H9 (cell line): ENCODE measurements at places on chromosomes 5 and 9. TPM values are rescaled to one million over a fixed set of nuclear protein-coding genes. Genes with fewer than 3 reads are reported as not detected.

GRCh38 chr5:128002425-128002824, 81.1 kb upstream of the SLC12A2 start:
- no peak for DNase-seq

DNA sequence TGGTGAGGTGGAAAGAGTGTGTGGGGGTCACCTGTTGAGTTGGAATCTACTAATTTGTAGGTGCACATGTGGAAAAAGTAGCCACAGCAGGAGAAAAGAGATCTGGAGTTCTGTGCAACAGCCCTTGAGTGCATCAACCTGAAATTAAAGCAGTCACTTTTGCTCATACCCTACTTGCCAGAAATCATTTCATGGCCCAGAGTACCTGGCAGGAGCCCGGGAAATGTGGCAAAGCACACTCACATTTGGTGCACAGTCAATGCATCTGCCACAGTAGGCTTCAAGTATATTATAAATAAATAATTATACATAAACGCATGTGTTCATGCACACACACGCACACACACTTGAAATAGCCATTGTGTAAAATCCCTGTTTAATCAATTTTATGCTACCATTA, 203.0 kb downstream of the ICE1 start:
- no peak for DNase-seq

GRCh38 chr5:160390787-160391696, 8.8 kb downstream of the FAM200C start:
- no peak for DNase-seq

- DNase-seq = no peak
Observed at GRCh38 chr5:26014206-26014605, 1024.2 kb downstream of the CDH9 start.

GRCh38 chr5:173775261-173776197, 112.6 kb upstream of the CPEB4 start:
- DNase-seq = no peak

DNA sequence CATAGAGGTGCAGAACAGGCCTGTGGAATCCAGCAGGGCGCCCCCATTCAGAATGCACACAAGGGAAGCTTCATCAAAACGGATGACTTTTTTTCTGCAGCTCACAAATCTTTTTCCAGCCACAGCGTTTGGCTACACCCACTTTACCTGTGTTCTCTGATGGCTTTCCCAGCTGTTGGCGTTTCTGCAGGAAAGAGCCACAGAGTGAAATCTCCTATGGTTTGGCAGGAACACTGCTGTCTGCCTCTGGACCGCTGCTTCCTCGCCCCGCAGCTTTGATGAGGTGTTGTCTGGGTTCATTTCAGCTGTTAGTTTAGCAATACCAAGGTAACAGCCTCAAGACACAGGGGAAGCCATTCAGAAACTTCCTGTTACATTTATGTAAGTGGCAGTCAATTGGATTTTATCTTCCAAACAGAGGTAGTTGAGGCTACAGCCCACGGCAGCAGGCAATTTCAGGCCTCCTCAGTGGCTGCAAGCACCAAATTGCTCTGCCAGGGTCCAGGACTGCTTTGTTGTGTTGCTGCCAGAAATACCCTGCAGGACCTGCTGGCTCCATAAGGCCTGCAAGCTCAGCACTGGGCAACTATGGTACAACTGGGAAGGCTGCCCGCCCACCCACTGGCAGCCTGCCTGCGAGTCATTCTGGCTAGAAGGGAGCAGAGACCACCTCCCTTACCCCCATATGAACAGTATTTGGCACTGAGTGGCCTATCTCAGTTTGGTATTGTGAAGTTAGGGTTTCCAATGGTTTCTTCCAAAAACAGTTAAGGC, 96.7 kb downstream of the MVB12B start:
- DNase-seq = no peak

DNA sequence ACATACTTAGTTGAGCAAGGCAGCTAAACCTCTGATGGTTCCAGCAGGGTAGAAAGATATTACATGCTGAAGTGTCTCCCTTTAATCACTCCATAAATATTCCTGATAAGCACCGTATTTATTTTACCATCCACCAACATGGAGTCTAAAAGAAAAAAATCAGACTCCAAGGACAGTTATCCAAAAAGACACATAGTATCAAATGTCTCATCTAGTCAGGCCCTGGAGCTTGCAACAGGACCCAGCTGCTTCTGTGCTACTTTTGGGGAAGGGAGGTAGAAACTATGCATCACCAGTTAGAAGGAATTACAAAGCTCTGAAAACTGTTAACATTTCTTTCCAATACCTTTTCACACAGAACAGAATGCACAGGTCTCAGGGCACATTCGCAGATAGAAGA, 88.1 kb downstream of the S1PR3 start:
- no peak for DNase-seq

DNA sequence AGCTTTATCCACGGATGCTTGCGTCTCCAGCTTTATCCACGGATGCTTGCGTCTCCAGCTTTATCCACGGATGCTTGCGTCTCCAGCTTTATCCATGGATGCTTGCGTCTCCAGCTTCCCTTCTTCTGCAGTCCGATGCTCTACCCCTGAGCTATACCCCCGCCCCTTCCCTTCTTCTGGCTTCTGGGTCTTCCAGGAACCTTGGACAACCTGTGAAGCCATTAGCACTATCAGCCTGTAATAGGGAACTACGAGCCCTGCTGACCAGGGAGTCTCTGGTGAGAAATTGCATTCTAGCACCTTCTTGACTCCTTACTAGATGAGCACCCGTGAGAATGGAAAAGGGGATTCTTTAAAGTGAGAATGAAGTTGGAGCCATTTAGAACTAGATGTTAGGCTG, 39.1 kb upstream of the SH3PXD2B start:
- peak; percentile 5 for DNase-seq

GRCh38 chr5:56095579-56096102, 100.9 kb upstream of the IL6ST start:
- DNase-seq = no peak

DNA sequence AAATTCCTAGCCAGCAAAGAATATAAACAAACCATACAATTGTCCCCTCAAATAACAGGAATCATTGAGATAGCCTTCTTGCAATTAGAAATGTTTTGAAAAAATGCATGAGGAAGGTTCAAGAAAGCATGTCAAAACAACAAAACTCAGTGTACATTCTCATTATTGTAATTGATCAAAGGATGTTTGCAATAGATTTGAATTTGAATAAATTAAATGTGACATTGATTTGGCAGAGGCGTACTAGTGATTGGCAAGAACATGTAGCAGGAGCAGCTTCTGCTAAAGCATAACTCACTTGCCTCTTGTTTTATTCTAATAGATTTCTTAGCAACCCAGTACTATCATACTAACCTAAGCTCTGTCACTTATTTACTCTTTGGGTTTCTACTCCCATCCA, 19.9 kb downstream of the SMIM15 start:
- DNase-seq = no peak

DNA sequence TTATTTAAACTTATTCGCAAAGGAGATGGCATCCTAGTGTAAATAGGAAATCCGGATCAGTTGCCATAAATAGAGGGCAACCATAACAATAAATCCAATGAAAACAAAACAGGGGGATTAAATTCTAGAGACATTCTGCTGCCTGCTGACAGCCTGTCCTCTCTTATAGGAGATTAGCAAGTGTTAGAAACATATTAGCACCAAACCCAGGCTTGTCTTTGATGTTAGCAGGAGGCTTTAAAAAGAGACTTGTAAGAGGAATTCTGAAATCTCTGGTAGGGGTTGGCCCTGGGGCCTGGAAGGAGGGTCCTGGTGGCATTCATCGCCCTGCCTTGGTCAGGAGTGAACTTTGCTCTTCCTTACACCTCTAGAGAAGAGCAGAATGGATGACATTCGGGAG, 21.6 kb downstream of the NDST1 start:
- no peak for DNase-seq

- no peak for DNase-seq
Observed at GRCh38 chr9:134809826-134810225, 70.8 kb upstream of the FCN2 start.

GRCh38 chr5:147693233-147693632, 89.3 kb downstream of the JAKMIP2 start:
- DNase-seq = no peak

DNA sequence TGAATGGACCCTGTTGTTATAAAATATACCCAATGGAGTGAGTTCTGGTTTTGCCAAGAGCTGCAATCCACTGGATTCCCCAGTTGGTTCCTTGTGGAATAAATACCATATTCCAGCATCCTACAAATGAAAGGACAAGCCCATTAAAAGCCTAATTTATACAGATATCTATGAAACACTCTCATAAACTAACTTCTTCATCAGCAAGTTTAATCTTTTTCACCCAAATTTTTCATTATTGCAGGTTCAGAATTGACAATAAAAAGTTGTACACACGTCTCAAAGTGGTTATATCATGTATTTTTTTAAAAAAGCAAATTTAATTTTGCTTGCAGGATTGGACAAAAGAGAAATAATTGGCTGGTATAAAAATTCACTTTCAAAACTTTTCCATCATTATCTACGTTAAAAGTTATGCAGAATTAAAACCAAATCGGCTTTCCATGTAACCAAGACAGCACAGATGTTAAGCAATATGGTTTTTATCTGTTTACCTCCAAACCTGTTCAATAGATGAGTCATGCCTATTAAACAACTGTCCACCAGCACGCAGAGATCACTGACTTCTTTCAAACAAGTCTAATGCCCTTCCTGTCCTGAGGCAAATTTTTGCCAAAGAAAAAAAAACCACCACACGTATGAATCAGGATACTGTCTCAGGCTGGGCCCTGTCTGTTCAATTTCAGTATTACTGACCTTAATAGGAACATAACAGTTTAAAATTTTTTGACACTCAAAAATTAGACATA, 42.5 kb downstream of the CEMIP2 start:
- DNase-seq = no peak

DNA sequence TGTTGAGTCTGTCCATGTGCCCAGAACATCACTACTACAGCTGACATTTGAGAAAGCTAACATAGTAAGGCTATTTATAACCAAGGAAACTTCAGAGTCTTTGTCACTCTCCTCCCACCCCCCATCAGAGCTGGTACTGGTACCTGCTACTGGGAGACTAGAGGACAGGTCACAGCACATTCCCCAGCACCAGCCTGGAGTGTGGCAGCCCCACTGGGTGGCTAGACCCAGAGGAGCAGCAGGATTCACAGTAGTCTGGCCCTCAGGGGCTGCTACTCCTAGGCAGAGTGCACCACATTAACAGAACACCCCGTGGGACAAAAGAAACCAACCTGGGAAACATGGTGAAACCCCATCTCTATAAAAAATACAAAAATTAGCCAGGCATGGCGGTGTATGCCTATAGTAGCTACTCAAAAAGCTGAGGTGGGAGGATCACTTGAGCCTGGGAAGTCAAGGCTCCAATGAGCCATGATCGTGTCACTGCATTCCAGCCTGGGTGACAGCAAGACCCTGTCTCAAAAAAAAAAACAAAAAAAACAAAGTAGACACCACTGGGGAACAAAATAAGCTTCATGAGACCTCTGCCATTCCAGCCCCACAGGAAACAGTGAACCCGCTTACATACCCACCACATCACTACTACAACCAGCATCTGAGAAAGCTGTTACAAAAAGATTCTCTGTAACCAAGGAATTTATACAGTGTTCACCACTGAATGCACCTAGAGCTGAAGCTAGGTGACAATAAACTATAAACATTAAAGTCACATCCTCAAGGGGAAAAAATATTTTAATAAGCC, 26.3 kb upstream of the PTGER4 start:
- no peak for DNase-seq

- DNase-seq = no peak
Observed at GRCh38 chr5:131023498-131023865, 141.6 kb downstream of the HINT1 start.

DNA sequence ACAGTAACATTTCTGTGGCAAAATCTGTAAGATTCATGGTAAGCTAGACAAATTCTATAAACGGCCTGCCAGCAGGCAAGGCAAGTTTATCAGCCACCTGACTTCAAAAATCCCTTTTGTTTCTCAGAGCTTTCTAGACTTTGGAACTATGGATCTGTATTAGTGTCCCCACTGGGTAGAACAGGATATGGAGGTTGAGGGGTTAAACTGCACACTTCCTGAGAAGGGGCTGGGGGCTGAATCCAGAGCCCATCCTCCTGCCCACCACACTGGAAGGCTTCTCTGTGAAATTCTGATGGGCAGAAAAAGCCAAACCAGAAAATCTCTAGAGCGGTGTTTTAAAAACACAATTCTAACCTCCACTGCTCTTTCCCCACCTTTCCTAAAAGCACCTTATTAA, 128.7 kb downstream of the ENTREP1 start:
- no peak for DNase-seq

- no peak for DNase-seq
Observed at GRCh38 chr9:114921171-114921570, 9.2 kb downstream of the TNFSF8 start.

DNA sequence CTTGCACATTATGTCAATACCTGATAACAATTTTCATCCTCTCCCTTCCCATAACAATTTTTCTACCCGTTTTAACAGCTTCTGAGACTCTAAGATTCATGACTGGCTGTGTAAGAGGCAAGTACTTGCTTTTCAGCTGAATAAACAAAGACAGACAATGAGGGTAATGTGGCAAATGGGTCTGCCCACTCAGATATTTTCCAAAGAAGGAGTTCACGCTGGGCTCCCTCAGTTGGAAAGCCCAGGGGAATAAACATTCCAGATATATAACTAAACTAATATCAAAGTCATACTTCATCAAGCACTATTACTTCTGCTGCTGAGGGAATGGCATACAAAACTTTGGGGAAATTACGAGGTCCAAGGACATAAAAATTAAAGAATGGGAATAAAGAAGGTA, 24.4 kb downstream of the MEGF9 start:
- no peak for DNase-seq

DNA sequence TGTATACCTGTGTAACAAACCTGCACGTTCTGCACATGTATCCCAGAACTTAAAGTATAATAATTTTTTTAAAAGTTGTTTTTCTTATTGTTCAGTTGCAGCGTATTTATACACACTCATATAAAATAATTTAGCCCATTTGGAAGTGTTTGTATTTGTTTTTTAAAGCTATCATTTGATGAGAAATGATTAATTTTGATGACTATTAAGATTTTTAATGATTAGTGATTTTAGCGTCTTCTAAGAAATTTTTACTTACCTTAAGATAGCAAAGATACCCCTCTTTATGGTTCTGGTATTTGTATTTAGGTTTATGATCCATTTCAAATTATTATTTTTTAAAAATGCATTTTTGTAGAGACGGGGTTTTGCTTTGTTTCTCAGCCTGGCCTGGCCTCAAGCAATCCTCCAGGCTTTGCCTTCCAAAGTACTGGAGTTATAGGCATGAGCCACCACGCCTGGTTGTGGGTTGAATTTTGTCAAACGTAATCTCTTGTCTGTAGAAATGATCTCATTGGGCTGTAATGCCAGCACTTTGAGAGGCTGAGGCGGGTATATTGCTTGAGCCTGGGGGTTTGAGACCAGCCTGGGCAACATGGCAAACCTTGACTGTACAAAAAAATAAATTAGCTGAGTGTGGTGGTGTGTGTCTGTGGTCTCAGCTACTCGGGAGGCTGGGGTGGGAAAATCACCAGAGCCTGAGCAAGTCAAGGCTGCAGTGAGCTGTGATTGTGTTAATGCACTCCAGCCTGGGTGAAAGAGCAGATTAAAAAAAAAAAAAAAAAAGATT, 26.9 kb downstream of the CSNK1G3 start:
- DNase-seq = no peak

The CBY3 gene
- total RNA-seq = 0.50 and 1.6 TPM in 2 replicates

The QRFP gene
- not detected in 2 replicates for total RNA-seq

The KIF12 gene
- total RNA-seq = 1.8 and 3.3 TPM in 2 replicates

The PCDHB11 gene
- total RNA-seq = 1.9 and 2.0 TPM in 2 replicates

The NTNG2 gene
- 0.52 and 0.66 TPM in 2 replicates for total RNA-seq

The SPINK13 gene
- total RNA-seq = not detected in 2 replicates

The MED27 gene
- total RNA-seq = 33.5 and 34.8 TPM in 2 replicates

The PTPN3 gene
- total RNA-seq = 2.2 and 2.6 TPM in 2 replicates

The WNT8A gene
- total RNA-seq = 0.26 and 0.33 TPM in 2 replicates

The POC5 gene
- 12.2 and 13.0 TPM in 2 replicates for total RNA-seq
